Esophagus squamous epithelium (tissue), 5 donors: ENCODE measurements at places on chromosomes 3 and 15. TPM values are rescaled to one million over a fixed set of nuclear protein-coding genes. Genes with fewer than 3 reads are reported as not detected.

GP9 gene
- not detected for total RNA-seq

GRCh38 chr15:101025896-101026631 lies 106.9 kb downstream of the LRRK1 start:
- H3K4me1 ChIP-seq: no peaks in the 10 kb centered on the region
- H3K27me3 ChIP-seq: no peaks in the 10 kb centered on the region
- peaks cover 82% of the 10 kb centered on the region for H3K36me3 ChIP-seq
- H3K27ac ChIP-seq: no peak overlapping the region
- DNase-seq: no peak

GRCh38 chr3:122572940-122573412 lies 4.5 kb upstream of the PARP15 start:
- H3K36me3 ChIP-seq: peaks cover 17% of the 10 kb centered on the region
- peaks cover 25% of the 10 kb centered on the region for H3K4me1 ChIP-seq
- H3K27ac ChIP-seq: peak overlapping the region; percentile 40
- H3K4me3 ChIP-seq: no peak overlapping the region
- H3K27me3 ChIP-seq: no peaks in the 10 kb centered on the region

DNA sequence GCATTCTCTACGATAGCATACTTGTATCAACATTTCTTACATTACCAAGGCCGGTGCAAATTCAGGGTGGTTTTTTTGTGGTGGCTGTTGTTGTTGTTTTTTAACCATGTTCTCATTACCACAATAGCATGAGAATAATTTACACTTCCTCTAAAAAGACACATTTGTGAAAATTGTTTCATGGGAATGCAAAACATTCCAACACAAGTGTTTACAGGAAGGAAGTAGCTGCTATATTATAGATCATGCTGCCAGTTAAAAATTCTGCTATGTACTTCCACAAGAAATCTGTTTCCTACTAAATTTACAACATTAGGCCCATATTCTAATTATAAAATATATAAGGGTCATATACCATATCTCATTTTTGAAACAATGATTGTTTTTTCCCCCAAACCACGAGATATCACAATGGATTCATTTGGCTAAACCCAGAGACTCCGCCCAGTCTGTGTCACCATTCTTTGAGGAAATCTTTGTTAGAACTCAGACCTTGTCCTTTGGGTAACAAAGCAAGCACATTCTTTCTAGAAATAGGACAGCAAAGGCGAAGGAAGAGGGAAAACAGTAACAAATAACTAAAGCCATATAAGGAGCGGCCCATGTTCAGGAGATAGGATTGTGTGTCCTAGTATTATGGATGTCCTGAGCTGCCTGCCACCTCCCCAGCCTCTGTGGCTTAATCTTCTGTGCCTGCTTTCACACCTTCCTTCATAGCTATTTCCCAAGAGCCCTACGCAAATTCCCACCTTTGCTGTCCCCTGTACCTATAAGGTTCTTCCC lies 60.1 kb downstream of the UACA start:
- H3K36me3 ChIP-seq: no peaks in the 10 kb centered on the region
- H3K4me3 ChIP-seq: no peak overlapping the region
- no peak for DNase-seq
- no peaks in the 10 kb centered on the region for H3K27me3 ChIP-seq

DNA sequence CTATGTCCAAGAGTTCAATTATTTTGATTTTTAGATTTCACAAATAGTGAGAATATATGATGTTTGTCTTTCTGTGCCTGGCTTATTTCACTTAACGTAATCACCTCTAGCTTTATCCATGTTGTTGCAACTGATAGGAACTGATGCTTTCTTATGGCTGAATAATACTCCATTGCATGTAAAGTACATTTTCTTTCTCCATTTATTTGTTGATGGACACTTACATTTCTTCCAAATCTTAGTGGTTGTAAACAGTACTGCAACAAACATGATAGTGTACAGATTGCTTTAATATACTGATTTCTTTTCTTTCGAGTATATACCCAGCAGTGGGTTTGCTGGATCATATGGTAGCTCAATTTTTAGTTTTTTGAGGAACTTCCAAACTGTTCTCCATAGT lies 600.6 kb upstream of the SEMA6D start:
- H3K27me3 ChIP-seq: no peaks in the 10 kb centered on the region
- H3K36me3 ChIP-seq: no peaks in the 10 kb centered on the region
- H3K4me1 ChIP-seq: no peaks in the 10 kb centered on the region
